ENCODE measurements at places on chromosomes 2 and 18.

- DNase-seq: no peak
Observed at GRCh38 chr2:111034606-111035005, 86.1 kb upstream of the BCL2L11 start.

DNA sequence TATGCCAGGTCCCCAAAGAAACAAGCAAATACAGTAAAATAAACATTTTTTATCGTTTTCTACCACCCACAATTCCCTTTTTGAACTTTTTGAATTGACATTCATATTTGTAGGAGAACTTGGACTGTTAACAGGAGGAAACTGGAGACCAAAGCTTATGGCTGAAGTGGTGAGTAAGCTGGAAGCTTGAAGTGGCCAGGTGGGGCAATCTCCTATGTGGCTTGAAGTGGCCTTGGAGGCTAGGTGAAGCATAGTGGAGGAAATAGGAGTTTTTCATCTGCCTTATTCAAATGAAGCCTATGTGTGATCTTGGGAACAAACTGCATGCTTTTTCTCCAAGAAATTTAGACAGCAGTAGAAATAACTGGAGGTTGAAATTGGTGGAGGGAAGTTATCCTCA, 962.9 kb upstream of the FANCL start:
- DNase-seq: no peak

DNA sequence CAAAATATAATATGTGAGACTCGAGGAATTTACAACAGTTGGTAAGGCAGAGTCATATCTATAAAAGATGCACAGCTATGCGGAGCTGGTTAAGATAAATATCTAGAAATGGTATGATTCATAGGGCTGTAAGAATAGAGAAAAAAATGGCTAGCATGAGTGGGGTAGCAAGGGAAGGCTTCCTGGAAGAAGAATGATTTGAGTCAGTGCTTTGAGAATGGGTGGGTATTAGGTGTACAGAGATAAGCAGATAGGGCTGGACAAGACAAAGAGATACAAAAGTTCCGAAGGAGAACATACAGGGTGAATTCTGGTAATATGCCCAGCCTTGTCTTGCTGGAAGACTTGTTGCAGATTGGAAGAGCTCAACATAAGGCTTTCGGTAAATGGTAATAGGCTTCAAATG, 291.5 kb upstream of the CCDC68 start:
- DNase-seq: no peak

GRCh38 chr2:232927793-232928550, 57.9 kb downstream of the SNORC start:
- DNase-seq: no peak

DNA sequence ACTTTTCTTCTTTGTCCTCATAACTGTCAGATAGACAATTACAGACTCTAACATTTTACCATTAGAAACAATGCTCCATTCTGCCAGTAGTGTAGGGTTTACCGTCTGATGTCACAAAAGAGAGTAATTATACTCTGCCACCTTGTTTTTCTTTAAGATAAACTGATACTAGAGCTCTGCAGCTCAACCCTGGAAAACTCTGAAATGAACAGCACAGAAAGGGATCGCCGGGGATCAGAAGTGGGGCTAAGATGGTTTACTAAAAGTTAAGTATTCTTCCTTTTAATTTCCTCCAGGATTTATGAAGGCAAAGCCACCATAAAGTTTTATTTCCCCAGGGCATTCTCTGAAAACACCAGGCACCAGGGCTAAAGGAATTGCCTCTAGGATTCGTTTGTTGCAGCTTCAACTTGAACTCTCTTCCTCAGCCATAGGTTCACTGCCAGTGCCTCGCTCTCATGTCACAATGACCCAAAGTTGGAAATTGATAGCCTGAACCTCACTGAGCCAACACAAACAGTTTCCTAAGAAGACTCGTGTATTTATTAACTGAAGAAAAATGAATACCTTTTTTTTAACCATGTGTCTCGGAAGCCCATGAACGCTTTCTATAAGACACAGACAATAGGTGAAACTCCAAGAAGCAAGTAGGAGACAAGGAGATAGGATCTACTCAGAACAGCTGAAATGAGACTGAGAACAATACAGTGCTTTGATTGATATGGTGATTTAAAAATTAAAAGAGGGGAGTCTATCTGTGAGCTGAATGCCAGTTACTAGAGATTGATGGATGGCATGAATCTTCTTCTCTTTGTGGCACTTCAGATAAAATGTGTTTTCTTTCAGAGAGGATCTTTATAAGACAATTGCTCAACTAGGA, 121.5 kb upstream of the SPATS2L start:
- no peak for DNase-seq

DNA sequence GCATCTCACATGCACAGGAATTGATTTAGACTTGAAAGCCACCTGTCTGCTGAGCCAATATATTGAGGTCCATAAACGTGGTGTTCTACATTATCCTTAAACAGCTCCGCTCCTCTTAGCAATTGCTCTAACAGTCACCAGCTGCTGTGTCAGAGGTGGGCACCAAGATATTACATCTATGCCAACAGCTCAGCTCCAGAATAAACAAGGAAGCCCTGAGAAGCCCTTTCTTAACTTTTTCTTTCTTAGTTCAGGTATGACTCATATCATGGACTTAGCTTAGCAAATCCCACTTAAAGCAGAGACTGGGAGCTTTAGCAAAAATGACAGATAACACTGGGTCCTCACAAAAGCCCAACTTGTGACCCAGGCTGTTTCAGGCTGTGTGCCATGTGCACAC, 436.6 kb downstream of the IRS1 start:
- no peak for DNase-seq

DNA sequence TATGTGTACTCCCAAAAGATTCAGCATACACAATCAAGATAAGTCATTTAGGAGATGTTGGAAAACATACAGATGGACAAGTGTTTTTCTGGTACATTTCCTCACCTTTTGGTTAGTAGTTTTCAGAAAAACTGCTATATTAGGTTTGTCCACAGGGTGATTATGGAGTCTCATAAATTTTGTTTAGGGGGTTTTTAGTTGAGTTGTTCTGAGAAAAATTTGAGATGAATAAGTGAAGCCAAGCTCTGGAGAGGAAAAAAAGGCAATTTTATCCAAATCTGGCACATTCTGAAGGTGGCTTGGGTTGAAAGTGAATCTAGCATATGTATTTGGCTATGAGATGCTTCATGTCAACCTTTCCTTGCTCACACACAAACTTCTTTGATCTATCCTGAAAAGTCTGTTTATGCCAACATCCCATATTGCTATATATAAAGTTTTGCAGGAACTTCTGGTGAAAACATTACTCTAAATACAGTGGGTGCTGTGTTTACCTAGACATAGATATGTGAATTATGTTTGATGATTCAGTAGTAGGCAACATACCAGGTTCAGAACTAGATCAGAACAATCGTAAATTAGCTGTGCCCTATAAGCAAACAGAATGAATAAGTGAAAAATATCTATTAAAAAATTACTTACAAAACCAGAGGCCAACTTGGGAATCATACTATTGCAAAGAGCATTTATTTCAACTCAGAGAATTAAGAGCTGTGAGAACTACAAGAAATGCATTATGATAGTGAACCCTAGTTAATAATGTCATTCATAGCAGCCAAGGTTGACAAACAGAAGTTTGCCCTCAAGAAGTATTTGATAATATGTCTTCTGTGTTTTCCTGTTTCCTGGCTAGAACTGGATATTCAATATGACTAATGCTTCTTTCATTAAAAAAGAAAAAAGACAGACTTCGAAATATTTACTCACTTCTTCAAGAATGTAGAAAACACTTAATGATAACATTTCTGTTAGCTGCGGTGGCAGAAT, 552.0 kb downstream of the IRS1 start:
- no peak for DNase-seq

Measured in activated CD4-positive, alpha-beta memory T cell treated with anti-CD3 and anti-CD28 coated beads for 36 hours (primary cell).